Jurkat, Clone E6-1 (cell line): ENCODE measurements at places on chromosomes 13 and 19.

- no peak for DNase-seq
Observed at GRCh38 chr19:4916292-4917082, 7.2 kb downstream of the UHRF1 start.

- DNase-seq, result no peak
Observed at GRCh38 chr19:6238643-6239281, 41.0 kb downstream of the MLLT1 start.

DNA sequence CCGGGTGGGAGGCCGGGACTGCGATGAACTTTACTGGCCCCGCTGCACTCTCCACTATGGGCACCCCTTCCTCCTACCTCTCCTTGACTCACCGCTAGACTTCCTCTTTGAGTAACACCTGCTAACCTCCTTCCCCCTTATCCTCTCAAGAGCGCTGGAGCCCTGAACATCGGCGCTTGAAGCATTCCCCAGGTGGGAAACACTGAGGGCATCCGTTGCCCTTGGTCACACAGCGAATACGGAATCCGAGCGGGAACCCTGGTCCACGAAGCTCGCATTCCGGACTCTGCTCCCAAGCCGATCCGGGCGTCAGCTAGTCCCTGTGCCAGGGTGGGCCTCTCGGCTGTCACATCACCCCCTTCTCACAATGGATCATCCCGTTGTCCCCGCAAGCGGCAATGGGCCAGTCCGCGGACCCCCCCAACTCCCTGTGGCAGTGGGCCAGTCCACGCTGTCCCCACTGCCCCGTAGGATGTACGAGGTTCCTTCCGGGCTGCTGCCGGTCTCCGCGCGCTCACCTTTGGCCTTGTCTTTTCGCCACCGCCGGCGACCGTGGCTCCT lies 4.2 kb downstream of the LIPE start:
- peak; percentile 22 for DNase-seq

GRCh38 chr13:22062478-22063205 lies 391.8 kb downstream of the FGF9 start:
- no peak for DNase-seq

- no peak for DNase-seq
Observed at GRCh38 chr13:41462427-41462826, 5.1 kb downstream of the RGCC start.

DNA sequence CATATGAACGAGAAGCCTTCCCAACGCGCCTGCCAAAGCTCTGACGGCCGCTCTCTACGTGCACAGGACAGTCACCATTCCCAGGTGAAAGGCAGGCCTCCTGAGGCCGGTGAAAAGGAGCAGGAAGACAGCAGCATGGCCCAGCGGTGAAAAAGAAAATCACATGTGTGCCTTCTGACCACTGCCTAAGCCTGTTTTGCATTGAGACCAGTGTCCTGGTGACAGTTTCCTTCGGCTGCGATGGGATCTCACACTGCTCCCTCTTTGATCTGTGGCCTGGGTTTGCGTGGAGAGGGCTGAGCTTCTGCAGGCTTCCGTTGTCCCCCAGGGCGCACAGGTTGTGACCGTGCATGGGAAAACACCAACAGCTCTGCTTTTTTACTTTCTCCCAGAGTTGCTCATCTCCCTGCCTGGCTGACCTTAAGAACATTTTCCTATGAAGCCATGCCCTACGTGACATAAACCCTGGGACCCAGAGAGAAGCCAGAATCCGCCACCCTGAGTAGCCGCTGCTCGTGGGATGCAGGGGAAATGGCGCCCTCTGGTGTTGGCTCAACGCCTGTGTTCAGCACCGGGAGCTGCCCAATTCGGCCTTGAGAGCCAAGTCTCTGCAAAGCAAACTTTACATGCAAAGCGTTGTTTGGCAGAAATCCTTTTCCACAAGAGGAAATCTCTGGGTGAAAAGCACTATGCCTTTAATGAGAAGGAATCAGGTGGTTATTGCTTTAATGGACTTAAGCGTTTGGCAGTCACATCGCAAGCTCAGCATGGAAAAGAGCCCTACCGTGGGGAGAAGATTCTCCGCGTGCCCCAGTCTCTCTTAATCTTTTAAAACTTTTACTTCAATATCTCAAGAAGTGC lies 112.2 kb upstream of the GPR12 start:
- peak; percentile 37 for DNase-seq

DNA sequence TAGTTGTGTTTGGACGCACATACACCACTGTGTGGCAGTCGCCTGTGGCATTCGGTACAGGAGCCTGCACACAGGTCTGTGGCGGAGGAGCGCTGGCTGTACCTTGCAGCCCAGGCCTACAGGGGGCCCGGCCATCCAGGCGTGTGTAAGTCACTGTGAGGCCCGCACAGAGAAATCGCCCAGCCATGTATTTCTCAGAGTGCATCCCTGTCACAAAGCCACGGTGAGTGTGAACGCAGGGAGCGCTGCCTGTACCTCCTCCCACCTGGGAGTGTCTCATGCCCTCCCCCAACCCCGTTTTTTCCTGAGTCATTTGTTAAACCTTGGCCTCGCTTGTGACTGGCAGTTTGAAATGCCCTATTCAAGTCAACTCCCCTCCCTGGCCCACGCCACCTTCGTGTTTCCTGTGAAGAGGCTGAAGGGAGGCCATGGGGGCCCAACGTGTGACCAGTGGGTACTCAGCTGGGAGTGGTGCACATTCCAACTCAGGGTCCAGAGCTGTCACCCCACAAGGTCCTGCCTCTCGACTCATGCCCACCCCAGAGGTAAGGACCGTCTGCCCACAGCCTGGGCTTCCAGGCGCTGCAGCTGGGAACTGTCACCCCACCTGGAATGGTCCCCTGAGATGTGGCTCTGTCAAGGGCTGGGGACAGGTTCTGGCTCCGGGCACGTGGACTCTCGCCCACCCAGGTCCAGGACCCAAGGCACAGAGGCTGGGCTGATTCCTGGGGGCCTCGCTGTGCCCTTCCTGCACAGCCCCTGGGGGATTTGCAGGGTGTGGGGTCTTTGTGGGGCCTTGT lies 11.6 kb upstream of the RASA3 start:
- DNase-seq, result peak; percentile 77

- DNase-seq, result no peak
Observed at GRCh38 chr19:4908360-4908759, 941 bp upstream of the UHRF1 start.

- no peak for DNase-seq
Observed at GRCh38 chr19:33275933-33276619, 26.3 kb downstream of the CEBPA start.

GRCh38 chr13:84528408-84529070 lies 646.3 kb upstream of the SLITRK1 start:
- no peak for DNase-seq

DNA sequence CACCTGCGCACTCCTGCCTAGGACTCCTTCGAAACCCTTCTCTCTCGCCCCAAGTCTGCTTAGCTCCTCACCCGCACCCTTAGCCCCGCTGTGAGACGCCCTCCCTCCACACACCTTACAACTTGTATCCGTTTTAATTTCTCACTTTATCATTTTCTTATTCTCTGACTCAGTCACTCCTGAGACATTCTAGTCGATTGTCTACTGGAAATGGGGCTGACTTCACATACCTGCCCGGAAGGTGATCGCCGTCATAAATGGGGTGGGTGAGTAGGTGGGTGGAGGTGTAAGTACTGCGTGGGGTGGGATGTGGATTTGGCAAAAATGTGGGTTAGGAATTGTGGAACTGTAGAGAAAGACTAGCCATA lies 714 bp downstream of the NDFIP2 start:
- peak; percentile 5 for DNase-seq

DNA sequence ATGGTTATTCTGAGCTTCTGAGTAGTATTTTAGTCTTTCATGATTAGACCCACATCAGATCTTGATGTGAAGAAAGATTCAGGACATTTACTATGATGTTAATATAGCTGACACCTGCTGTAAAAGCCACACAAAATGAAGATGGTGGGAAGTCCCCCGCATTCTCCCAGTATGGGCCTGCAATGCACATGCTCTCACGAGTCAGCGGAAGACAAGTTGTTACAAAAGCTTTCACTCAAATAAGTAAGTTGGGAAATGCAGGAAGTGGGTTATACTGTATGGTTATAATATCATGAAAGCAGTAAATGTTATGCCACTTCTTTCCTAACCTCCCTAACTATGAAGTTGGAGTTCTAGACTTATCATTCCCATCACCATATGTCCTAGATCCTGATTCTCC lies 171.9 kb downstream of the KLF5 start:
- peak; percentile 88 for DNase-seq

GRCh38 chr13:91592056-91593014 lies 193.9 kb downstream of the GPC5 start:
- DNase-seq, result no peak

DNA sequence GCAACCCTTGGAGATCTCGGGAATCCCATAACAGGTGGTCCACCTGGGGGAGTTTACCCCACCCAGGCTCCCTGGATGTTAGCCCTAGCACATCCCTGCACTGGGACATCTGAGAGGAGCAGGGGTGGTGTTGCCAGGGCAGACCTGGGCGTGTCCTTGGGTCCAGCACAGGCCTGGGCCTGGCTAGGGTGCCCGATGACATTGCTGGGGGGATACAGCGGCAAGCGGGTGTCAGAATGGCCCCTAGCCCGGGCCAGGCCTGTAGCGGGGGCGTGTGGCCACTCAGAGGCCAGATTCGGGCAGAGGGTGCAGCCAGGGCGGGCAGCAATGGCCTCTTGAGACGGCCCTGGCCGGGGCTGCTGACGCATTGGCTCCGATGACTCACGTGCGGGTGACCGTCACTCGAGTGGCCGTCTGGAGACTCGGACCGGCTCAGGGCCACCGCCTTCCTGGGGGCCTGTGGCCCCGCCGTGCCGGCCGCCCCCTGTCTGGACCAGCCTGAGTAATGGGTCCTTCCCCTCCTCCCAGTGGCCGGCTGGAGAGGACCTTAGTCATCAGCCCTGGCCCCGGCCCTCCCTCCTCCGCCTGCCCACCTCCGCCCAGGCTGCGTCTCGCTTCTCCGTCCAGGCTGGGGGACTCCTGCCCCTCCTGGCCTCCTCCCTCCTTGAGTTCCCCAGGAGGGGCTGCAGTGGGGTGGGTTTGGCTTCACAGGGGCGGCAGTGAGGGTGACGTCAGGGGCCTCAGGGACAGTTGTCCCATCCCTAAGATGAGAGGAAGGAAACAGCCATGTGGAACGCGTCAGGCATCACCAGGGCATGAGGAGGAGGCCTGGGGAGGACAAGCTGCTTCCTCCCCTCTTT lies 23.2 kb upstream of the CRTC1 start:
- DNase-seq, result no peak

DNA sequence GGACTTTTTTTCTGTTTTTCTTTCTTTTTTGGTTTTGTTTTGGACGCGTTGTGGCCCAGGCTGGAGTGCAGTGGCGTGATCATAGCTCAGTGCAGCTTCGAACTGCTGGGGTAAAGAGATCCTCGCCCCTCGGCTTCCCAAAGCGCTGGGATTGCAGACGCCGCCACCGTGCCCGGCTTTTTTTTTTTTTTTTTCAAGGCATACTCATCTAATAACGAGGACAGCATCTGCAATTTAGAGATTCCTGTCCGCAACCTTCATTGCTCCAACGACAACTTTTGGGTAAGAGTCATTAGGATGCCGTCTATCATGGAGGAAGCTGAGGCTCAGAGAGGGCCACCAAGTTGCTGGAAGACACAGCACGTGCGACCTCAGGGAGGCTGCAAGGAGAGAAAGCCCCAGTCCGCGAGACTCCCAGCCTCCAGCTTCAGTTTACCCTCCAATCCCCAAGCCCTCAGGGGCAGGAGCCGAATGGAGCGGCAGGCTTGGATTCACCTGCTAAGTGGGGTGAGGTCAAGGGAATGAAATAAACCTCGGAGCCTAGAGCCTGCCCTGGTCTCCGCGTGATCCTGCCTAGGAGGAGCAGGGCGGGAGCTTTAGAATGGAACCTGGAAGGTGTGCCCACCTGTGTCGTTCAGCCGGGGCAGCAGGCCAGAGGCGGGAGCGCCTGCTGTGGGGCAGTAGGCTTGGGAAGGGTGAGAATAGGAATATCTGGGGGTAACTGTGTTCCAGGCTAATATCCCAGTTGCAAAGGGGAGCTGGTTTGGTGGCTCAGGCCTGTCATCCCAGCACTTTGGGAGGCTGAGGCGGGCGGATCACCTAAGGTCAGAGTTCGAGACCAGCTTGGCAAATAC lies 676 bp upstream of the POLRMT start:
- DNase-seq, result no peak

DNA sequence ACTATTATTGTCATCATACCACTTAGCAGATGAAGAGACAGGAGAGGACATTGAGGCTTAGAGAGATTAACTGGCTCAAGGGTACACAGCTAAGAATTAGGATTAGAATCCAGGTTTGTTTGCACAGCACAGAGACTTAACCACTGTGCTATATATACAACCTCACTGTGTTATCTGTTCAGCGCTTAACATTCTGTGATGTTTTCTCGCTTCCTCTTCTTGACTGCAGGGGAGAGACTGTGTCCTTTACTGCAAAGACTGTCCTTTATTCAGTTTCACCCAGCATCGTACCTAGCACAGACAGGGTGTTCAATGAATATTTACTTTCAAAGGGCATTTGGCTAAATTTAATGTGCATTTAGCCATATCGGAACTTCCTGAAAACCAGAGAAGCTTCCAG lies 54.9 kb upstream of the PCDH8 start:
- DNase-seq, result no peak

- DNase-seq, result no peak
Observed at GRCh38 chr13:47046706-47047105, 149.9 kb upstream of the HTR2A start.

DNA sequence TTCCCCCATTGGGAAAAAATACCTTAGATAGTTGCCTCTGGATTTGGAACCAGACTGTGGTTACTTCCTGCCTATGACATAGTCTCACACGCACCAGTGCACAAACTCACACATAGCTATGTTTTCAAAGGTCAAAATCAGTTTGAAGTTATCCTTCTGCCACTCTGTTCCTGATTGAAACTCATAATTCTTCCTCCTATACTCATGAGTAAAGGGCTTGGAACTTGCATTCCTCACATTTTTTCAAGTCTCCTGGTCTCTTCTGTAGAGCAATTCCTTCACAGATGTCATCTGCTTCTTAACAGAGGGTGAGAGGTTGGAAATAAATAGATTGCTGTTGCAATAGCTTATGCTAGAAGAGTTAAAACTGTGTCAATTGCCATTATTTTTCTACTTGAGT lies 18.6 kb upstream of the POSTN start:
- no peak for DNase-seq

DNA sequence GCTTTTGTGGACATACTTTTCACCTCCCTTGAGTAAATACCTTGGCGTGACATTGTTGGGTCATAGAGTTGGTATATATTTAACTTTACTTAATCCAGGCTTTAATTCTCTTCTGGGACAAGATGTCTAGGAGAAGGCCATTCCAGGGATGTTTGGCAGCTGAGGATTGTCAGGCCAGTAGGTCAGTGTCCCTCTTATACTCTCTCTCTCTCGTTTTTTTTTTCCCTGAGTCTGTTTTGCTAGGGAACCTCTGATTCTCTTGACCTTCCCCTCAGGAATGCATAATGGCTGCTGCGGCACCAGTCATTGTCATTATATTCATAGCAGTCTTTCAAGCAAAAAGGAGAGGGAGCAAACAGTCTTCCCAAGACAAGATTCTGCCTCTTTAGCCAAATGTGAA lies 48.8 kb downstream of the BICRA start:
- no peak for DNase-seq

DNA sequence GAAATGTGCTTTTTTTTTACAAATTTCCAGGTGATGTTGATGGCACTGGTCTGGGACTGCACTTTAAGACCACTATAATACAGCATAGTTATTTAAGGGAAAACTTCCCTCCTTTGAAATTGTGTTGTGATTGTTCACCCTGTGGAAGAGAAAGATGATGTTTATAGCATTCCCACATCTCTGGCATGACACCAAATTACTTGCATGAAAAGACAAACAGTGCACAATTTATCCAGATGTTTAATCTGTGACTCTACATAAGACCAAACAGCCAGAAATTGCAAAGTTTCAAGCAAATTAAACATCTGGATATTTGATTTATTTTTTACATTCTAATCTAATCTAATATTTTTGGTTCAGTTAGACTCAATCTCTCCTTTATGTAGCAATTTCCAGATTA lies 51.6 kb downstream of the UFM1 start:
- no peak for DNase-seq
